COLO829 (cell line): ENCODE measurements at places on chromosomes 11 and 22.
A peak's percentile ranks its signal among the peaks of the same experiment; 100 is the strongest.

DNA sequence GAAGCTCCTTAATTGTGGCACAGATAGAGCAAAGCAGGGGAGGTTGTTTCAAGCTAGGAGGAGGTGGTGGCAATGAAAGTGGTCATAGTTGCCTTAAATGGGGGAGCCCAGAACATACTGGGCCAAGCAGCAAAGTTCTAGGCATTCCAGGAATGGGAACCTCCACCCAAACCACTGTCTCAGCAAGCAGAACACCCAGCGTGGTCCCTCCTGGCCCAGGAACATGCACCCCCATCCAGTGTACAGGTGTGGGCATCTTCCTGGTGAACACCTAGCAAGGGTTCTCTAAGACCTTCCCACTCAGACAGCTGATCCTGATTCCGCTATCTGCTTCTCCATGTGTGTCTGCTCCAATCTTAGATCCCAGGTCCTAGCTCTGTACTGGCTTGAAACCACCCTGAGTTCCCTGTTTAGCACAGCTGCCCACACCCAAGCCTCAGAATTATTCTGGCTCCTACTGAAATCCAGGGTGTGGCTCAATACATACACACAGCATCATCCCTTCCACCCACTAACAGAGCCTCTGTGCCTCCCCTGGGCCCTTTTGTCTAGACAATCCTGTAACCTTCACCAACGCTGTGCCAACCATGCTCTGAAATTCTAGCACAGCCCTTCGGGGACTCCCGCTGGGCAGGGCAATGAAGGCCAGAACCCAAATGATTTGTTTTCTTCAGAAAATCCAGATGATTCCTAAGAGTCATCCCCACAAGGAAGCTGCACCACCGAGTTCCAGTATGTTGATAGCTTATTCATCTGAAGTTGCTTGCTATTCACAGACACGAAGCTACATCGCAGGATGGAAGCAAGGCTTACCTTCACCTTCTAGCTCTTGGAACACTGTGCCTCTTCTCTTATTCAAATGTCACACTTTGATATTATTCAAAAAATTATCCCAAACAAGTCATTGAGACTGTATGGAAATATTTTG lies 76.6 kb downstream of the ABTB2 start:
- DNase-seq = no peak

DNA sequence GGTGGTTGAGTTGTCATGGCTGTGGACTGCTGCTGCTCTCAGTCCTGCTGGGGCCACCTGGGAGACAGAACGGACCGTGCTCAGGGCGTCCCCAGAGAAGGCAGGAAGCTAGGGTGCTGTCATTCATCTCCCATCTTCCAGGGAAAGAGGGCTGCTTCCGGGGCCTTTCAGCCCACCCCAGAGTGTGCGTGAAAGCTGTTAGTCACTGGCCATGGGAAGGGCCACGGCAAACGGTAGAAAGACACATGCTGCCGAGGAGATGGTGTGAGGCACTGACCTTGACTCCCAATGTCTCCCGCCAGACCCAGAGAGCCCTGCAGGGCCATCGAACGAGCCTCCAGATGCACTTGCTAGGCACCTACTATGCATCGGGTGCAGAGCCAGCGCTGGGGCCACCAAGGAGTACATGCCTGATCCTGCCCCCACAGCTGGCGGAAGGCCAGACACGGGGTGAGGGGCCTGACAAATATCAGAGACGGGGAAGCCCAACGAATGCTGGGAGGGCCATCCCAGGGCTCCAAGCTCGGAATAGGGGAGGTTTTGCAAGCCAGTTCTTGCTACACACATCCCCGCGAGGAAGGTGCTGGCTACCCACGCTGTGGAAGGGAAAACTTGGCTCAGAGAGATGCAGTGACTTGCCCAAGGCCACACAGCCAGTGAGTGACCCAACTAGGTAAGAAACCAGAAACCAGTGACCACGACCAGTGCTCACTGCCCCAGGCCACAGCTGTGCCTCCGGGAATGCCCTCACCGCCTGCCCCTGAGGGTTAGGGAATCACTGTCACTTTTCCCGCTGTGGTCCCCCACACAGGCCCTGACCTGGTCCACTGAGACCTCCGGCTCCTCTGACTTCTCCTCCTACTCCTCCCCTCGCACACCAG lies 10.1 kb downstream of the RAC2 start:
- no peak for DNase-seq

DNA sequence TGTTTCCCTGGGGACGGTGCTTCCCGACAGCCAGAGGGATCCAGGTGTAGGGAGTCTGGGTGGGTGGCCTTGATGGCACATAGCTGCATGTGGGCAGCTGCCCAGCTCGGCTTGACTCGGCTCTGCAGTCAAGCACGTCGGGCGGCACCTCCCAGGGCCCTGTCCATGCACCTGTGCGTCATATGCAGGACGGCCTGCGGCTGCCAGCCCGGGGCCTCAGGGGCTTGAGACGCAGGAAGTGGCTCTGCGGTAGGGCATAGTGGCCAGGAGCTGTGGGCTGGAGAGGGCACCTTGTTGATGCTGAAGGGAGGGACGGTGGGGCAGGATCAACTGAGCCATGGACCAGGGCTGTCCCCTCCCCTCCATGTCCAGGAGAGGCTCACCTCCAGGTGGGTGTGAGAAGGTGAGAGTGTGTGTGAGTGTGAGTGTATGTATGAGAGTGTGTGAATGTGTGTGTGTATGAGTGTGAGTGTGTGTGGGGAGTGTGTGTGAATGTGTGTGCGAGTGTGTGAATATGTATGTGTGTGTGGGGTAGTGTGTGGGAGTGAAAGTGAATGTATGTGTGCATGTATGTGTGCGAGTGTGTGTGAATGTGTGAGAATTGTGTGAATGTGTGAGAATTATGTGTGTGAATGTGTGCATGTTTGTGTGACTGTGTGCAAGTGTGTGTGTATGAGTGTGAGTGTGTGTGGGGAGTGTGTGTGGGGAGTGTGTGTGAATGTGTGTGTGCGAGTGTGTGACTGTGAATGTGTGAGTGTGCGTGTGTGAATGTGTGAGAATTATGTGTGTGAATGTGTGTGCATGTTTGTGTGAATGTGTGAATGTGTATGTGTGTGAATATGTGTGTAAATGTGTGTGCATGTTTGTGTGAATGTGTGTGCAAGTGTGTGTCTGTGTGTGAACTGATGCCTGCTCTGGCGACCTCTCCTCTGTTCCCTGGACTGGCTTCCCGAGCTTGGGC lies 5.7 kb upstream of the SUN2 start:
- DNase-seq = no peak

- DNase-seq = no peak
Measured at GRCh38 chr11:10898003-10898762, 40.3 kb upstream of the ZBED5 start.

- DNase-seq = no peak
Measured at GRCh38 chr22:47564651-47565434, 802.4 kb downstream of the TBC1D22A start.

DNA sequence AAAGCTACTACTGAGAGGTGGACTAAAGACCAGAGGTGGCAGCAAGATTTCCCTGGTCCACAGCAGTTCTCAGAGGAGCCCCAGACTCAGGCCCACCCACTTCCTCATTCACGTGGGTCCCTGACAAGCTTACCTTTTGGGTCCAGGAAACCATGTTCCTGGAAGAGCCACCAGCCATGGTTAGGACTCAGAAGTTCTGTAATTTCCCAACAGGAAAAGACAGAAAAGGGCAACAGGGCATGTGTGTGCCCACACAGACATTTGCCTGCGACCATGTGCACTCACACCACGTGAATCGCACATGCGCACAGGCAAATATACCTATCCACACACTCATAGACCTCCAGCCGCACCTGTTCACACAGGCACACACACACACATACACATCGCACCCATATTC lies 42.9 kb downstream of the LRRC32 start:
- DNase-seq = no peak

DNA sequence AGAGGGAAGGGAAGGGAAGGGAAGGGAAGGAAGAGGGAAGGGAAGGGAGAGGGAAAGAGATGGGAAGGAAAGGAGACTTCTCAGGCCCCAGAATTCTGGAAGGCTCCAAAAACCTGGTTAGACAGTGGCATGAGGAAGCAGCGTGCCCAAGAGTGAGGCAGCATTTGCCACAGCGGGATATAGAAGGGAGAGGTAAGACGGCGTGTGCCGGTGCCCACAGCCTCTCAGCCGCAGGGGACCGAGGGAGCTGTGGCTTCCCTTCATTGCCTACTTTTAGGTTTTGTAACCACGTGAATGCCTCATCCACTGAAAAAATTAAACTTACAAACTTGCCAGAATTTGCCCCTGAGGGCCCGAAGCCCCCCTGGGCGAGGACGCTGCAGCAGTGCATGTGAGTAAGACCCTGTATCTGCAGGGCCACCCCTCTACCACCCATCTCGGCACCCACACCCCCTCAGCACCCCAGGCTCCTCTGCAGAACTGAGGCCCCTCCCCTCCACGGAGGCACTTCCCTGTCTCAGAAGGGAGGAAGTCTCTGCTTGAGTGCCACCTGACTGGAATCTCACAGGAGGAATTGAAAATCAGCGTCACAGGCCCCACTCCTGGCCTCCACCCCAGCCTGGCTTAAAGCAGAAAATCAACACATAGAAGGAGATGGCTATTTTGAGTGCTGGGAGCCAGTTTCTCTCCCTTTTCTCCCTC lies 58.1 kb downstream of the LINC01488 start:
- DNase-seq = peak; percentile 28

- DNase-seq = no peak
Measured at GRCh38 chr11:64762674-64763525, 3.1 kb upstream of the PYGM start.

- no peak for DNase-seq
Measured at GRCh38 chr22:20586403-20586745, 79.0 kb downstream of the MED15 start.

DNA sequence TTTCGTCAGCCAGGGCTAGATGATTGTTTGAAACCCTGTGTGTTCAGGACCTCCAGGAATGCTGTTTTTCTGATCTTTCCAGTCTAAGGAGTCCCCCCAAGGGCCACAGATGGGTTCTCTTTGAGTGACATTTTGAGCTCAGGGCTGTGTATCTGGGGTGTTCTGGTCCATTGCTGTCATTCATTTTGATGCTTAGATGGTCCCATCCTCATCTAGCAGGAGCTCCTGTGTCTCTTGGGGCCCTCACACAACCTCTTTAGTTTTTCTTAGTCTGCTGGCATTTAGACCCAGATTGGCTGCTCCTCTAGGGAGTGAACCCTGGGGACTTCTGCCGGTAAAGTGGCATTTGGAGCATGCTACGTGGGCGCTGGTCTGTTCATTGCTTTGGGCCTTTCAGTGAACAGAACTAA lies 39.1 kb downstream of the MED15 start:
- DNase-seq = no peak

- no peak for DNase-seq
Measured at GRCh38 chr11:8870411-8871170, 40.4 kb upstream of the AKIP1 start.

DNA sequence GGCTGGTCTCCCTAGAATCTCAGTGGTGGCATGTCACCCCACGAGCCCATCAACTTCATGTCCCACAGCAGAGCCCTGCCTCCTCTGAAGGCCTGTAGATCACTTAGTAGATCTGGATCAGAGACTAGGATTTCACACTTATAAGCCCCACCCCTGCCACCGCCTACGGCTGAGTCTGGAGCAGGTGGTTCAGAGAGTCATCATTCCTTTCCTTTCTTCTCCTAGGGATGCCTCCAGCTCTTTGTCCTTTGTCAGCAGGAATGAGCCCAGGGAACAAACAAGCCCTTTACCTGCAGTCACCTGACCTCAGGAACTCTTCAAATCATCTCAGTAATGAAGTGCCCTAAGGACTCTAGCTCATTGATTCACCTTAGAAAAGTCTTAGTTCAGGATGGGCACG lies 37.8 kb downstream of the SCGB1A1 start:
- no peak for DNase-seq

DNA sequence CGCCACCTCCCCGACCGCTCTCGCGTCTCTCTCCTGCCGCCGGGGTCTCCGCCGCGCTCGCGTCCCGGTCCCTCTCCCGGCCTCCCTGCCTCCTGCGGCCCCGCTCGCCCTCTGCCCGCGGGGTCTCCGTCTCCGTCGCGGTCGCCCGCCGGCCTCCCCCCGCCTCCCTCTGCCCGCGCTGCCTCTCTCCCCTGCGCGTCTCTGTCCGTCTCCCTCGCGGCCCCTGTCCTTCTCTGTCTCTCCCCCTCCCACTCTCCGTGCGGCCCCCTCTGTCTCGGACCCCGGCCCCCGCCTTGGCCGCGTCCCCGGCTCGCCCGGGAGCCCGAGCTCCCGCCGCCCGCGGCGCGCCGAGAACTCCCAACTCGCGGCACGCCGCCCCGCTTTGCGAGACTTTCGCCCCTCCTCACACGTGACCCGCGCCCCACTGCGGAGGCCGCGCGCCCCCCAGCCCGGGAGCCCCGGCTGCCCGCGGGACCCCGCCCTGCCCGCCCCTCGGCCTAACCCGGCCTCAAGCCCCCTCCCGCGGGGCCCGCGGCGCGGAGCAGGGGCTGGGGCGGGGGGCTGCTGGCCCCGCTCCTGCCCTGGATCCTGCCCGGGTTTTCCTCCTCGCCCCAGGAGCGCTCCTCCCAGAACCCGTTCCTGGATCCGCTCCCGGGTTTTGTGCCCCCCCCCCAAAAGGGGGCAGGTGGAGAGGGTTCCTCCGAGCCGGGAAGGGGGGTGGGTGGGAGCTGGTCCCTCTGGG lies 702 bp upstream of the KCNJ4 start:
- peak; percentile 46 for DNase-seq

- no peak for DNase-seq
Measured at GRCh38 chr11:27997344-27997743, 110.6 kb downstream of the KIF18A start.

GRCh38 chr11:13917264-13917663 lies 45.3 kb upstream of the SPON1 start:
- no peak for DNase-seq
